HS-27A (cell line): ENCODE measurements at places on chromosomes 12 and 14.

DNA sequence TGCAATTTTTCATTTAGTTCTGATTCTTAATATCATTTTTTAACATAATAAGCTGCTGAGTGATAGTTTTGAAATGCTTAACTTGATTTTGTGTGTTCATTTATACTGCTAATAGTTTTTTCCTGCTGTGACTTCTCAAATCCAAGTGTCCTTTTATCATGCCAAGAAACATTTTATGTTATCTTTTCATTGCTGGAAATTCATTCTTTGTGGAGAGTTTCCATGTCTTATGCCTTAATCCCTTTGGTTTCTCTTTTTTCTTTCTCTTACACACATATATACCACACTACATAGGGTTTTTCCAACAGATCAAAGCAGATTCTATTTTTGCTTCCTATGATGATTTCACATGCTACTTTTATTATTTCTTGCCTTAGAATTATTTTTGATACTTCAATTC lies 981.1 kb downstream of the SLC6A15 start:
- no peak for DNase-seq

DNA sequence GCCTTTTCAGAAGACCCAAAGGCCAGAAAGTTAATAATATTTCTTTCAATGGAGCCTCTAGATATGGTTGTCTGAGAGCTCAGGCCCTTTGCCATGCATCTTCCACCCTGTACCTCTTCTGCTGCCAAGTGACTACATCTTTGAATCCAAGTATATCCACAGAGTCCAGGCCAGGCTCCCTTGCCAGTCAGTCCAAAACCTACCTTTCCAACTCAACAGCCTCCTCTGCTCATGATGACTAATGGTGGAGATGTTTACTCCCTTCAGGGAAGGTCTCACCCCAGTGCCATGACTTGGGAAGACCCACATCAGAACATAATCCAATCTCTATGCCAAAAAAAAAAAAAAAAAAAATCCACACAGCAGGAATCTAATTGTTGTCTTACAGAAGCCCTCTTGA lies 20.4 kb downstream of the TTC9 start:
- DNase-seq = no peak

DNA sequence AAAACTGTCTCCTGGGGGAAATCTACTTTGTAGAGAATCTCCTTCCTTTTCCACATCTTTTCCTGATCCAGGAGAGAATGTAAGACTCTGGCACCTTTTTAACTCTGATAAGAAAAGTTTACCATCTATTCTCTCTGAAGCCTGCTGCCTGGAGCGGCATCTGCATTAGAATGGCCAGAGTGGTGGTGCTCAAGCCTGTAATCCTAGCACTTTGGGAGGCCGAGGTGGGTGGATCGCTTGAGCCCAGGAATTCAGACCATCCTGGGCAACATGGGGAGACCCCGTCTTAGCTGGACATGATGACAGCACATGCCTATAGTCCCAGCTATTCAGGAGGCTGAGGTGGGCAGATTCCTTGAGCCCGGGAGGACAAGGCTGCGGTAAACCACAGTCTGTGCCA lies 1.4 kb upstream of the CHFR start:
- no peak for DNase-seq

GRCh38 chr14:60515511-60516289 lies 6.8 kb downstream of the SIX6 start:
- no peak for DNase-seq

GRCh38 chr14:75361751-75362433 lies 65.9 kb upstream of the JDP2 start:
- DNase-seq = no peak

DNA sequence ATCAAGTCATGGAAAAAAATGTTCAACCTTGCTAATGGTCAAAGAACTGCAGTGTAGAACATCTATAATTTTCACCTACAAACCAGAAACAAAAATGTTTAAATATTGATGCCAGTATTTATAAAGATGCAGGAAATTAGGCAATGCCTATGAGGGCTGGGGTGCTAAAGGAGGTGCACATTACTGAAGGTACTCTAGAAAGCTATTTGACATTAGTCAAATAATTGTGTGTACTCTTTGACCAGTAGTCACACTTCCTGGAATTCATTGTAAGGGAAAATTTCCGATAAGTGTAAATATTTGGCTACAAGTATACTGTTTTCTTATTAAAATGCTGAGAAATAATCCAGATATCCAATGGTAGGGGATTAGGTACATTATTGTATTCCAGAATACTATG lies 36.4 kb upstream of the HDAC7 start:
- DNase-seq = no peak

DNA sequence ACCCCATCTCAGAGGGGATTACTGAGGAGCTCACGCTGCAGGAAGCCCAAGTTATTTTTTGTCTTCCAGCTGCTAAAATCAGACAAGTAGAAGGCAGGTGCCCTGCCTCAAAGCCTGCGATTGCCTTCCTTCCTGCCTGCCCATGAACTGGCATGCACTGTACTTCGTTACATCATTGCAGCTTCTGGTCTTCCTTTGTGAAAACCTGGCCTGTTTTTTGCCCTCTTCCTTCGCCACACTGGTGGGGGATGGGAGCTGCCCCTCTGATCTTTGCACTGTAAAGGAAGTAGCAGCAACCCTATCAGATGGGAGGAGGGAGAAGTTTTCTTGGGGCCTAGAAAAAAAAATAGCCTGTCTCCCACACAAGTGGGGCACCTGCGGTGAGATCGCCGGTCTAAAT lies 1098.7 kb downstream of the BCL11B start:
- no peak for DNase-seq

GRCh38 chr14:79011091-79011919 lies 841.1 kb downstream of the NRXN3 start:
- no peak for DNase-seq

DNA sequence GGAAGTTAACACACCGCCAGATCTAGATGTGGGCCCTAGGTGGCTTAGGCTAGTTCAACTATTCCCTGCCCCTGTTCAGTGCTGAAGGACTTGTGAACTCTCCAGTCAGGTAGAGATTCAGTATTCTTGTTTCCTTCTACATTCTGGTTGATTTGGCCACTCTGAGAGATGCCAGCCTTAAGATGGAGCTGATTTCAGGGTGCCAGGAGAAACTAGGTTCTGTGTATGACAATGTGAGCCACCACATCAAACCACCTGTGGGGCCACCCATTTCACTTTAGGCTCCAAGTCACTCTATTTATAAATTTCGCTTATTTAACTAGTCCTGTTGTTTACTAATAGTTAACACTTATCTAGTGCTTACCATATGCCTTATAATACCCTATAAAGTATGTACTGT lies 26.0 kb downstream of the FRMD6 start:
- DNase-seq = no peak

GRCh38 chr12:67355428-67356379 lies 86.5 kb downstream of the CAND1 start:
- peak; percentile 34 for DNase-seq

DNA sequence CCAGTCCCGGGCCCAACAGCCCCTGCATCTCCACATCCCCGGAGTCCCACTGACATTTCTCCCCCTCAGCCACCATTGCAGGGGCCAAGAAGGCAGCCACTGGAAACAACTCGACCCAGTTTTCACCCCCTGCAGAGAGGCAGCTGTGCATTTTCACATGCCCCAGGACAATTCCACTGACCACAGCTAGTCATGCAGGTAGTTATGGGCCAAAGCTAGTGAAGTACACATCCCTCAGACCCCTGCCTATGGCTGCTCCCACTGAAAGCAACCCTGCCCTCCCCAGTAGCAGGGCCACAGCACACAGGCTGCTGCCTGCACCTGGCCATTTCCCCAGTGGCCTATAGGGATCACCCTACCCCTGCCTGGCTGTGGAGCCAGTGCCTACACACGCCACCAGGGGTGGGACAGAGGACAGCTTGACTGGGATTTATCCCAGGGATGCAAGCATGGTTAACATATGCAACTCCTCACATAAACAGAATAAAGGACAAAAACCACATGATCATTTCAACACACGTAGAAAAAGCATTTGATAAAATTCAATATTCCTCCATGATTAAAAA lies 154.0 kb downstream of the NDUFA12 start:
- DNase-seq = no peak

DNA sequence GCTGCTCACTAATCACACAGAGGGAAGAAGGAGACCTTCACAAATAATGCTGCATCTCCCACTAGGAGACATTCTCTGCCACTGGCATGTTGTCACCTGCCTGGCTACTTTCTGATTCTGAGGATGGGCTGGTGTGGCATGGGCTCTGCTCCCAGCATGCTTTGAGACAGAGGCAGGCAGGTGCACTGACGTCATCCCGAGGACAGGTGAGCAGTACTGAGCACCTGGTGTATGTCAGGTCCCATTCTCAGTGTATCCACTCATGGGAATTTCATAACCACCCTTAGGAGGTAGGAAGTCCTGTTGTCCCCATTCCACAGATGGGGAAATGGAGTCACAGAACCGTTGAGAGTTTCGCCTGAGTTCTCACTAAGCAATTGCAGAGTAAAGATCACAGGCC lies 597.9 kb downstream of the VRK1 start:
- no peak for DNase-seq

DNA sequence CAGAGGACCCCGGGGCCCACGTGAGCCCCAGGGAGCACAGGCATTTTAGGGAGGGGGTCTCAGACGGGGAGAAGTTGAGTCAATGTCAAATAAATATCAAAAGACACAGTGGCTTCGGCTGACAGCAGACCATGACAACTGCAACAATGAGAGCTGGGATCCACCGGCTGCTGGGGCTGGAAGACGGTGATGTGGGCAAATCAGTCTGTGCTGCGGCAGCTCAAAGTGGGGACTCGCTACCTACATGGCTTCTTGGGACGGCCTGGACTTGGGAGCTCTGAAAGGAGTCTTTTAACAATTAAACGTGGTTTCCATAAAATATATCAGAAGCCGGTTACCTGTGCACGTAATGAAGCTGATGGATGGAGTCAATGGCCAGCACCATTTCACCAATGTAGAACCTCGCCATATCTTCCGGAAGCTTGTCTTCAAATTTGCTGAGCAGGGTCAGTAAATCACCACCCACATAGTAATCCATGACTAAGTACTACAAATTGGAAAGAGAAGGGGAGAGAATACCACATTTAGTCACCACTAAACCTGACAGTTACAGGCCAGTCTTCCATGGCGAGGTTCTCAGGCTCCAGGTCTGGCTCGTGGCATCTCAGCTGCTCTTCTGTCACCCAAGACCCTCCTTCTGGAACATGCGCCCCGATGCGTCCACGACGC lies 58.0 kb downstream of the CDC42BPB start:
- DNase-seq = no peak
